8988T (cell line): ENCODE measurements at places on chromosomes 1 and 21.

- DNase-seq, result no peak
These were observed 38.2 kb upstream of the PKP1 start for GRCh38 chr1:201245082-201245481.

- no peak for DNase-seq
These were observed 282.8 kb downstream of the ZNF648 start for GRCh38 chr1:181778640-181779260.

DNA sequence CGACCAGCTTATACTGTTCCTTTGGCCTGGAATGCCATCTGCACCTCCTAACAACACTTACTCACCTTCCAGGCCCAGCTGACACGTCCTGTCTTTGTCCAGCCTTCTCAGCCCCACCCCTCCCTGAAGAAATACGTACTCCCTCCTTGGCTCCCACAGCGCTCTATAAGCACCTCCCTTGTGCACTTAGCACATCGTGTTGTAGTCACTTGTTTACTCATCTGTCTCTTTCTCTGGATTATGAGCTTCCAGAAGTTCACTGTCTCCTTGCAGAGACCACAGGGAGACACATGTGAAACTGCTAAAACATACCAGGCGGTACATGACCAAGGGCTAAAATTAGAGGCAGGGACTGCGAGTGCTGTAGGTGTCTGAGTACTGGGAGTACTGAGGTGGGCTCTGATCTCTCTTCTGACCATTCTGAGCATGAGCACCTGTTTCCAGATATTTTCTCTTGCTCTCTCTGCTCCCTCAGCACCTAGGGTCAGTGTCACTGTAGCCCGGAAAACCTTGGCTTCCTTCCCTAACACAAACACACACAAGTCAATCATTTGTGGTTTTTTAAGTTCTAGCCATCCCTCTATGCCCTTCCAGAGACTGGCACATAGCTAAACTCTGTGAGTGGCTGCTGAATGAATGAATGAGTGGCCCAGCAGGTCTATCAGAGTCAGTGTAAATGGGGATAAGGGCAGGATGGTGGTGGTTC is 5.1 kb downstream of the DCST1 start:
- DNase-seq, result no peak

GRCh38 chr21:45539796-45540600 is 2.2 kb downstream of the SLC19A1 start:
- DNase-seq, result no peak

DNA sequence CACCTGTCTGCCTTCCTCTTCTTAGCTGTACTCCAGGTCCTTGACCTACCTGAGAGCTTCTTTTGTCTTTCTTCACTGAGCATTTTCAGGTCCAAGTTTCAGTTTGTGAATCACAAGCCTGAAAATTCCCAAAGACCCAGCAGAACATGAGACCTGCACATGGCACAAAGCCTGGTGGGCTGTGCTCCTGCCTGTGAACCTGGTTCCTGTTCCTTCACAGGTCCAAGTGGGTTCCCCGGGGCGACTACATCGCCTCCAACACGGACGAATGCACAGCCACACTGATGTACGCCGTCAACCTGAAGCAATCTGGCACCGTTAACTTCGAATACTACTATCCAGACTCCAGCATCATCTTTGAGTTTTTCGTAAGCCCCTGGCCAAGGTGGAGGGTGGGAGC is 42.1 kb upstream of the SARS1 start:
- DNase-seq, result no peak

DNA sequence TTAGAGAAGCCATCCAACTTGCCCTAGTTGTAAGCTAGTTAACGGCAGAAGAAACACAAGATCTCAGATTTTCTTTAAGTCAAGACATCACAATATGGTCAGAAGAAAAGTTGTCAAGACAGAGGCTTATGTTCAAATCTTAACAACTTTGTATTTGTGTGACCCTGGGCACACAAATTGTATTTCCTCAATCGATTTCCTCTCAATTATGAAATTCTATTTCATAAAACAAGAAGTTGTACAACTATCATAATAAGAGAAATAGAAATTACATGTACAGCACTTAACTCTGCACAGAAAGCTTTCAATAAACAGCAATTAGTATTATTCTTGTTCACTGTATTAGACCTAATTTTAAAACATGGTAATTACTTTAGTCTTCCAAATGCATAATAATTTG is 62.9 kb upstream of the SDC3 start:
- no peak for DNase-seq

GRCh38 chr21:46181436-46181835 is 2.8 kb downstream of the SPATC1L start:
- DNase-seq, result no peak

DNA sequence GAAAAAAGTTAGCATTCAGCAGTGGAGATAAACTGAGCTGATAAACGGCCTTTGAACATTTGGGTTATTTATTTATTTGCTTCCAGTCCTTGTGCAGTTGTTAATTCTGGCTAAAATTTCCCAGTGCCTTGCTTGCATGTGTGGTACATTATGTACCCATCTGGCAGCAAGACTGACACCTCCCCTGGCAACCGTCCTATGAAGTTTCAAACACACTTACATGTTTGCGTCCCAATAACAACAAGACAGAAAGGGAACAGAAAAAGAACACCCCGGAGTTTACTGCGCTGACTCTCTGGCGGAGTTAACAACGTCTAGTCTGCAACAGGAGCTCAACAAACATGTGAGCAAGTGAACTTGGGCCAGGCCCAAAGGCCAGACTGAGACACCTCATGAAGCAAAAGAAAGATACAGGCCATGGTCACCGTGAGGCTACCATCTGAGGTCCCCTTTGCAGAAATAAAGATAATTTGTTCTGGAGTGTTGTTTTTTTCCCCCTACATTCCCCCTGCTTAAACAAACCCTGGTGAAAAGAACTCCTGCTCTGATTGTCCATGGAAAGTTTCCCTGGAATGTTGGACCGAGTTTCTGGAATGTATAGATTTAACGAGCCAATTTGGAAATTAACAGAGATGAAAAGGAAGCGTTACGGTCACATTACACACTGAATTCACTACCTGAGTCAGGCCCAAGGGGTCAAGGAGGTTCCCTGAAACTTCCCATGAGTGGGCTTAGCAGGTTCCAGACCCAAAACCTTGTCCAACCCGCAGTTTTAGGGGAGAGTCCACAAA is 33.4 kb downstream of the TRABD2B start:
- DNase-seq, result no peak

- no peak for DNase-seq
These were observed 151.5 kb upstream of the BACE2 start for GRCh38 chr21:41016472-41016871.

DNA sequence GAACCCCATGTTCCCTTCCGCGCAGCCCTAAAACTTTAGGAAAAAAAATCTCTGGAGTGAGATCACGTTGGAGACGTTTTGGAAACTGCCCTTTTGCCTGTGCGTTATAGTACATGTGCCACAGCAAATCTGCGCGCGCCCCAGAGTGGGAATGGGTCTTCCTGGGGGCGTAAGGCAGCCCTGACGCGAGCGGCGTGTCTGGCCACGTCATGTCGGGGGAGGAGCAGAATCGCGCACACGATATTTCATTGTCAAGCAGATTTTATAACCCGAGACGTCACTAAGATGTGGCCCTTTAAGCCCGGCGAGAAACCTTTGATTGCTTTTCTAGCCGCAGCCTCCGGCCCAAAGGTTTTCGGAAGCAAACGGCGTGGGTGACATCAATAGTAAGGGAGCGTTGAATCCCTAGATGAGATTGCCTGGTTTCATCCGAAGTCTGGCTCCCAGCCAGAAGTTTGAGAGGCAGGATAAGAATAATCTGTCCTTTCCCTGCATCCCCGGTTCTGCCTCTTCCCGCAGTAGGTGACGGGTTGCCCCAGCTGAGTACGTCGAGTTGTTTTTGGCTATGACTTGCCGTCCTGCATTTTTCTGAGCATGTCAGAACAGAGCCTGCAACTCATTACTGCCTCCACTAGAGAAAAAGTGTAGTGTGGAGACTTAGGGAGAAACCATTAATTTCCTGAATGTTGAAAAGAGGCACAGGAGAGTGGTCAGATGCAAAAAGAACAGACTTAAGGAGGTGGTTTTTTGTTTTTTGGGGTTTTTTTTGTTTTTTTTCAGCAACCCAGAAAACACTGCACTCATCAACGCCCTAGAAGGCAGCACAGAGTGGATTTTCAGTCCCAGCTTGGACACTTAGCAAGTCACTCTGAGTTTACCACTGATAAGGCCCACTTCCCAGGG is 817 bp upstream of the PMVK start:
- DNase-seq, result peak; percentile 84

DNA sequence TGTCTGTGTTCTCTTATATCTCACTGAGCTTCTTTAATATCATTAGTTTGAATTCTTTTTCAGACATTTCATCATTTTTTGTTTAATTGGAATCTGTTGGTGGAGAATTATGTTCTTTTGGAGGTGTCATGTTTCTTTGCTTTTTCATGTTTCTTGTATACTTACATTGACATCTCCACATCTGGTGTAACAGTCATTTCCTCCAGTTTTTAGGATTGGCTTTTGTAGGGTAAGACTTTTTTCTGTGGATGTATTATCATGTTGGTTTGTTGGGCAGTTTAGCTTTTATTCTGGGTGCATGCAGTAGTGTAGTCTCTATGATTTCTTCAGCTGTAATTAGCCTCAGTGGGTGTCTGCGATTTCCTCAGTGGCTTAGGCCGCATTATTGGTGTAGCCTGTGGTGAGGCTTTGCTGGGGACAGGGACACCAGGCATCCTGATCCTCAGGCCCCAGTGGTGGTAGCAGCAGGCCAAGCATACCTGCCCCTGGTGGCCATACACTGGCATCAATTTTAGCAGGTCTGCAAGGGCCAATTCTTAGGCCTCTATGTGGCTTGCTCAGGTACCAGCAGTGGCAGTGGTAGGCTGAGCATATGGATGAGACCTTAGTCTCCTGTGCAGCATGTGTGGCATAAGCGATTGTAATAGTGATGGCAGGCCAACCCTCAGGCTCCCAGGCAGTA is 77.6 kb upstream of the SAMD13 start:
- no peak for DNase-seq

GRCh38 chr1:226625832-226626576 is 77.4 kb downstream of the STUM start:
- DNase-seq, result no peak

- no peak for DNase-seq
These were observed 13.6 kb downstream of the STYXL2 start for GRCh38 chr1:167107456-167107855.

- DNase-seq, result no peak
These were observed 28.4 kb downstream of the CHML start for GRCh38 chr1:241611736-241612135.

GRCh38 chr1:58932859-58933598 is 149.2 kb upstream of the JUN start:
- DNase-seq, result no peak
